CD4-positive, alpha-beta T cell treated with Interleukin-1 beta for 1 hour (primary cell): ENCODE measurements at places on chromosomes 3 and 15.

- no peak for DNase-seq
These were observed 6.8 kb downstream of the PCSK6 start for GRCh38 chr15:101482526-101483371.

- peak; percentile 70 for DNase-seq
These were observed 365.5 kb downstream of the SHQ1 start for GRCh38 chr3:72482589-72483321.

- no peak for DNase-seq
These were observed 20.7 kb upstream of the CTNNB1 start for GRCh38 chr3:41178576-41178975.

DNA sequence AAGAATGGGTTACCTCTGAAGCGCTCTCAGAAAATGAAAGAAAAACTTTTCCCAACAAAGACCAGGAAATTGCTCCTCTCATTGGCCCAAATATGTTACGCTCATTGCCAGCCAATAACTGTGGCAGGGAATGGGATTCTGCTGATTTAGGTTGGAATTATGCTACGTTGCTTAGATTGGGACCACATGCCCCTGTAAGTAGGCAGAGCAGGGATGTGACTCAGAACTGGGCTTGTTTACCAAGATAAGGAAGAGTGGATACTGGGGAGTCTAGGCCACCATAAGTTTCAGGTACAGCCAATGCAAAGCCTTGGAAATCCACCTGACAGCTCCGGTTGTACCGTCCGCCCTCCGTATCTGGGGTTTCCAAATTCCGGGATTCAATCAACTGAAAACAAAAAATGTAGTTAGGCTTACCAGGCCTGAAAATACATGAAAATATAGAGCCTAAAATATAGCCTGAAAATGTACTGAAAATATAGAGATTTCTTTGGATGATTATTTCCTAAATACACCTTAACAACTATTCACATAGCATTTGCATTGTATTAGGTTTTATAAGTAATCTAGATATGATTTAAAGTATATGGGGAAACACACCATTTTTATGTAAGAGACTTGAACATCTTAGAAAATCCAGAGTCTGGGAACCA, 1.5 kb upstream of the TCF12 start:
- no peak for DNase-seq

DNA sequence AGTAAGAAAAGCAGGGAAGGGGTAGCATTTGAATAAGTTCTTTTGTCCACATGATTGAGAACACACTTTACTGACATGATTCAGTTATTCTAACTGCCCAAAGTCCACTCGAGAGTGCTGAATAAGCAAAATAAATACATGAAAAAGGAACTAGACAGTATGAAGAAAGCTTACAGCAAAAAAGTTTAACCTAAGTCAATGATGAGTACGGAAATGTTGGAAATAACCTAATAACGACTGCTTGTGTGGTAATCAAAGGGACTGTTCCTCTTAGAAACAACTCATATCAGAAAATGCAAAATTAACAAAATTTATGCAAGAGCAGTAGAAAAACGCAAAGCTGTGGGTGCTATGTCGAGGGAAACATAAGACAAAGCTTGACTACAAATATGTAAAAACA, 36.6 kb downstream of the DMXL2 start:
- peak; percentile 2 for DNase-seq

DNA sequence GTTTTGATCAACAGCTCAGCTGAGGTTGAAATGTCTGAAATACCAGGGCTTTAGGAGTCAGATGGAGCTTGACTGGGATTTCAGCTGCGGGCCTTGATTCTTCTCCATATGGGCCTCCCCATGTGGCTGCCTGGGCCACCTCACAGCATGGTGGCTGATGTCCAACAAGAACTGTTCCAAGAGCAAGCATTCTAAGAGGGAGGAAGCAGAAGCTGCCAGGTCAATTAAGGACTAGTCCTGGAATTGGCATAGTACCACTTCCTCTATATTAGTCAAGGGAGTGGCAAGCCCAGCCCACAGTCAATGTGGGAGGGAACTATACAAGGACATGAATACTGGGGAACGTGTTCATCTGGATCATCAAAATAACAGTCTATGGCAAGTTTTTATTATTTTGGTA, 181.7 kb upstream of the ANKRD28 start:
- no peak for DNase-seq

DNA sequence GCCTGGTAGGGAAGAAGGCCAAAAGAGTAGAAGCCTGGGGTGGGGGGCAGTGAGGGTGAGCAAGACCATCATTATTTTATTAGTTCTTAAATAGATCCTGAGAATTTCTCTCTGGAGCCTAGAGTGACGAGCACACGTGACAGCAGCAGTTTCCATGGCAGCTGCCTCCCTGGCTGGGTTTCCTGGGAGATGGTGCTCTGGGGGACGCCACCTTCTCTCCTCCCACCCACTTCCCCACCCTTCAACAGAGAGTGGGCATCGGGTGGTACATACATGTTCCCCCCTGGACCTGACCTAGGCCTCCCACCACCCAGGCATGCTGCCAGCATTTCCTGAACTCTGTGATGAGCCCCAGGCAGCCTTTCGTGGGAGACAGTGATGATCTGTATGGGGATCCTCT, 12.9 kb downstream of the CELF6 start:
- no peak for DNase-seq

- DNase-seq = no peak
These were observed 117.3 kb upstream of the UBE3A start for GRCh38 chr15:25556136-25556535.

DNA sequence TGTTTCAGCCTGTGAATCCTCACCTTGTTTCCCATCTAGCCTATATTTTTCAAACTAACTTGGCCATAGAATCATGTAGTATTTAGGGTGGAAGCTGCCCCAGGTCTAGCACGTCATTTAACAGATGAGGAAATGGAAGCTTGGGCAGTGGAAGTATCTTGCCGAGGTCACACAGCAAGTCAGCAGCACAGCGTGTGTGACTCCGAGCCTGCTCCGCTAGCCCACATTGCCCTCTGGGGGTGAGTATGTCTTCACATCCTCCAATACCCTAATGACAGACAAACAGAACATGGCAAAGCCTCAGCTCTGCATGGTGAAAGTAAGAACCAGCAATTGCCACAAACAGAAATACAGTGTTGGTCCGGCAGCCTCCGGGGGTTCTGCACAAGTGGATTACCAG, 2.2 kb upstream of the CCR5 start:
- DNase-seq = peak; percentile 85

GRCh38 chr3:18732474-18732873, 307.3 kb upstream of the SATB1 start:
- DNase-seq = no peak

GRCh38 chr3:8548502-8549275, 47.1 kb downstream of the LMCD1 start:
- no peak for DNase-seq

- no peak for DNase-seq
These were observed 248.4 kb downstream of the CPNE4 start for GRCh38 chr3:131786386-131786785.

DNA sequence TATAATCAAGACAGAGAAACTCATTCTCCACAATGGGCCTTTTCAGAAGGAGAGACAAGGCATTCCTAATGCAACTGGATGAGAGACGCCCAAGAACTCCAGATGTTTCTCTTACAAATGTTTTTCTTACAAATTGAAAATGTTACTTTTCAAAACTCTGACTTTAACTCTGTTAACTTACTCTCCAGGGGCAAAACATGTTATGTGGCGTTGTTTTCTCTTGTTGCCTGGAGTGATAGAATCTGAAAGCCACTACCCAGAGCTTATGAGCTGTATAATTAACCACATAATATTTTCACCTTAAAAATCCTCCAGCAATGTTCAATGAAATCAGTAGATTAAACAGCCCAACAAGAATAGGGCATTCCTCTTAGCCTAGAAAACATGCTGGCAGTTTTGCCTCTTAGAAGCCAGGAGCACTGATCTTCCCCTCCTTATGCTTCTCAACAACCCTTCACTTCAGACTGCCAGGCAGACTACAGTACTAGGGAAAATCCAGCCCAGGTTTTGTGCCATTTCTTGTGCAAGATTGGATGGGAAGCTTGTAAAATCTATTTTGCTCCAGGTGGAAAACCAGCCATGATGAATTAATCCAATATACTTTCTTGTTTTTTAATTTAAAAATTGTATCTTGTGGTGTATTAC, 186.7 kb upstream of the GADL1 start:
- DNase-seq = no peak

DNA sequence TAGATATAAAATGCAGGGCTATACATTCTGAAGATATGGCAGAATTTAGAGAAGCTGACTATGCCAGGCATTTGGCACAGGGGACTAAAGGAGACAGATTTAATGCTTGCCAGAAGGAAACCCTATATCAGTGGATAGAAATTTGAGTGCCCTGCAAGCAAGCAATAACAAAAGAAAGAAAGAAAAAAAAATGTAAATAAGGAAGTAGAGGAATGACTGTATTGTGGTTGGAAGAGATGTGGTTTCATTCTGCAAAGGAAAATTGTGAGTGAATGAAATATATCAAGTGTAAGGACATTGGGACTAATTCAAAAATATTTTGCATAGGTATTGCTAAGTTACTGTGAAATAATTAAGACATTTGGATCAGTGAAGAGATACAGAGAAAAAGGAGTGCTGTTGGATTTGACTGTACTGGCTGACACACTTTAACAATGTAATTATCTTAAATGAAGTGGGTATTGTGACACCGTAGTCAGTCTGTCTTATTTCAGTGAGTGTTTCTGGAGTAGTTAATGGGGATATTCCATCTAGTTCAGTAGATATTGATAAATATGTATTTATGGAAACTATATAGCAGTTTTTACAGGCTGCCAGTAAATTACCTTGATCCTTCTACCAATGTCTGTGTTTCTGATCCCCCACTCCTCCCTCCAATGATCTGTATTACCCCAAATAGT, 418.2 kb downstream of the CNTN4 start:
- DNase-seq = no peak
